NCI-H1436 treated with DMSO at 0.1 percent for 48 hours (cell line): ENCODE measurements at places on chromosomes 13 and 19.

DNA sequence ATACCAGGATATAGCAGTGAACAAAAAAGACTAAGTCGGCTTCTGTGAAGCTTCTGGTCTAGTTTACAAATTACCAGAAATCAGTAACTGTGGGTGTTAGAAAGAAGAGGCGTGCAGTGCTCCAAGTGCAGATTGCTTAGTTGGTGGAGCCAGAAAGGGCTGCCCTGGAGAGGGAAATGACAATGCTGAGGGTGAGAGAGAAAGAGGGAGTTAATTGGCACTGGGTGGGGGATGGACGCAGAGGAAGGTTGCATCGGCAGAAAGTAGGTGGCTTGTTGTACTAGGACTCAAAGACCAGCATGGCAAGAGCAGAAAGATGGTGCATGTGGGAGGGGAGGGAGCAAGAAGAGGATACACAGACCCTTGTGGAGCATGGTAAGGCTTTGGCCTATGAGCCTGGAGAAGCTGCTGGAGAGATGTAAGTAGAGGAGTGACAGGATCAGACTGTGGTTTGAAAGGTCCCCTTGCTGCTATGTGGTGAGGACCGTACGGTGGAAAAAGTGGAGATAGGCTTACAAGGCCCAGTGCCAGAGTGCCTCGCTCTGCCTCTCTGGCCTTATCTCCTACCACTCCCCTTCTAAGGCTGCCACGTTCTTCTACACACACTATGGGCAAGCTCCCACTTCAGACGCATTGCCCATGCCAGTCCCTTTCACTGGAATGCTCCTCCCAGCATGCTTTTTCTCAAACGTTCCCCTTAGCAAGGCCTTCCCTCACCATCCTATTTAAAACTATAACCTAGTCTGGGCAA lies 13.5 kb downstream of the SMG9 start:
- DNase-seq = no peak

DNA sequence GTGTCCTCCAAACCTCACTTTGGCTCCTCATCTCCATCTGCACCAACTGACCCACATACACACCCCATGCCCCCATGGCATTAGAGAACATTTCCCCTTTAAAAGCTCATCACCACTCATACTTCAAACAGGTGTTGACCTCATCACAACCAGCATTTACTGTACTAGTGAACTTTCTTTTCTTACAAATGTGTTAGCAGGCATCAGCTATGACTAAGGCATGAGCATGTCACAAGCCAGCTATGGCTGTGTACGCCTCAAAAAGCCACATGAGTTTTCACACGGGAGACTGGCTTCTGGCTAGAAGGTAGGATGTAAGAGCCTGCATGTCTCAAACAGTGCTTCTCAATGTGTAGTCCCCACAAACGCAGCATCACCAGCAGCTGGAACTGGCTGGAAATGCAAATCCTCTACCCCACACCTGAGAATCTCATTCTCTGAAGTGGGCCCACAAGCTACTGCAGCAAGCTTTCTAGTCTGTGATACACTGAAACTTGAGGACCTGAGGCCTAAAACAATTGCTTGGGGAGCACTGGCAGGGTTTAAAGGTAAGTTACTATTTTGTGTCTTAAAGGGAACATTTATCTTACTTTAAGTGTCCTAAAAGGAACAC lies 66.8 kb downstream of the TUBGCP3 start:
- no peak for DNase-seq

DNA sequence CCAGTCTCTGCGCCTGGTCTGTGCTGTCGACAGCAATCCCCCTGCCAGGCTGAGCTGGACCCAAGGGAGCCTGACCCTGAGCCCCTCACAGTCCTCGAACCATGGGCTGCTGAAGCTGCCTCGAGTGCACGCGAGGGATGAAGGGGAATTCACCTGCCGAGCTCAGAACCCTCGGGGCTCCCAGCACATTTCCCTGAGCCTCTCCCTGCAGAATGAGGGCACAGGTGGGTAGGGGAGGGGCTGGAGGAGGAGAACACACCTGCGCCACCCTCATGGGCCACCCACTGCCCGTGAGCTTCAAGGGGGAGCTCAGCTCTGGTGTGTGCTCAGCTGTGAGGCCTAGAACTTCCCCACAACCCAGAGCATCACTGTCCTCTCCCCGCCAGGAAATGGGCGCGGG lies 38.6 kb upstream of the CD33 start:
- DNase-seq = no peak

GRCh38 chr19:47096100-47096704 lies 17.4 kb downstream of the ZC3H4 start:
- no peak for DNase-seq

GRCh38 chr13:76440568-76440967 lies 445.6 kb downstream of the KCTD12 start:
- no peak for DNase-seq

GRCh38 chr13:113151745-113152690 lies 6.4 kb upstream of the PROZ start:
- no peak for DNase-seq

DNA sequence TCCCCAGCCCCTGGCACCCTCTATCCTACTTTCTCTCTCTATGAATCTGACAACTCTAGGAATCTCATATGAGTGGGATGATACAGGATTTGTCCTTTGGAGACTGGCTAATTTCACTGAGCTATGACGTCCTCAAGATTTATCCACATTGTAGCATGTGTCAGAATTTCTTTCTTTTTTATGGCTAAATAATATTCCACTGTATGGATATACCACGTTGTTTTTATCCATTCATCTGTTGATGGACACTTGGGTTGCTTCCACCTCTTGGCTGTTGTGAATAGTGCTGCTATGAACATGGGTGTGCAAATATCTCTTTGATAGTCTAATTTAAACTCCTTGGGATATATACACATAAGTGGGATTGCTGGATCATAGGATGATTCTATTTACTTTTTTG lies 24.0 kb upstream of the INSR start:
- DNase-seq = no peak

GRCh38 chr19:46601318-46602224 lies at the start of gene CALM3:
CALM3 (plus strand) TSS chr19:46601330; CDS start chr19:46601435, 105 bp downstream.
- no peak for DNase-seq

- DNase-seq = no peak
Observed at GRCh38 chr13:113903912-113904311, 40.0 kb upstream of the GAS6 start.

- no peak for DNase-seq
Observed at GRCh38 chr13:65330691-65331090, 1899.4 kb downstream of the PCDH9 start.

DNA sequence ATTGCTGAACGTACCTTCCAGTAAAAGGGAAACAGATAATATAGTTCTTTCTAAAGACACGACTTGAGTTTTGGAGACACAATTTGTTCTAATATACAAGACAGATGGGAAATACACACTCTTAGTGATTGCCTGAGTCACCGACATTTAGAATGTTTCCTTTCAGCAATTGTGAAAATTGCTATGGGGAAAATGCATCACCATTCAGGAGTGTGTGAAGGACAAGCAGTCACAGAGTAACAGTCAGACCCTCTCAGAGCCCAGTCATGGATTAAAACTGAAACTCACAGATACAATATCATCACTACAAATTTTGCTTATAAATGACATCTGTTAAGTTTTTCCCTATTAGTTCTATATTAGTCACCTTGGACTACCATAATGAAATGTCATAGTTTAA lies 286.1 kb downstream of the SPRY2 start:
- DNase-seq = no peak

- no peak for DNase-seq
Observed at GRCh38 chr13:20991741-20992520, 69.5 kb downstream of the LATS2 start.

- no peak for DNase-seq
Observed at GRCh38 chr13:41905600-41906254, 55.2 kb downstream of the VWA8 start.

- no peak for DNase-seq
Observed at GRCh38 chr19:8367327-8368001, 3.5 kb downstream of the ANGPTL4 start.

- no peak for DNase-seq
Observed at GRCh38 chr13:61277586-61278276, 137.9 kb downstream of the PCDH20 start.

GRCh38 chr13:89375839-89376238 lies 1704.7 kb downstream of the SLITRK5 start:
- no peak for DNase-seq

DNA sequence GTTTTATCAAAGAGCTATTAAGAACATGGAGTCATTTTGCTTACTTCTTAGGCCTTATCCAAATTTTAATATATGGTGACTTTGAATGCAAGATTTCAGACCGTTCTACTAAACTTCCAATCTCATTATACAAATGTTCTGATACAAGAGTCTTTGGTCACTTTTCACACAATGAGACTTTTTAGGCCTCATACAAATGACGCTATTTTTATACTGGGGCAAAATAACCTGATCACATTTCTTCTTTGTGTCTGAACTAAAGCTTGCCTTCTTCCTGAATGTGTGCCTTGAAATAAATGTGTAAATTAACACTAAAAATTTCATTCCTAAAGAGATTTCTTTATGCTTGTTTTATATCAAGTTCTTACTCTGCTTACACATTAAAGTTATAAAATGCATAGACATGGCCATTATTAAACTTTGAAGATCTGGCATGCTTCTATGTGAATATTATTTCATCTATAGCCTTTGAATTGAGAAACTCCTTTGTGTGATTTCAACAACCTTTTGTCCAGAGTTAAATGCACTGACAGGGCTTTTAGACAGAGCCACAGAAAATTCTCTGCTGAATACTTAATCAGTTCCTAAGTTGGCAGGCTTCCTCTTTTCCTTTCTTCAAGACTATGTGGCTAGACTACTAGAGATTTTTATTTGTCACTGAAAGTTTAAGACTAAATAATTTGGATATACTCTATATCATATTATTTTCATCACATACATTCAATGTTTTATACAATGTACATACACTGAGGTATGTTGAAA lies 86.1 kb downstream of the EDNRB start:
- DNase-seq = no peak

DNA sequence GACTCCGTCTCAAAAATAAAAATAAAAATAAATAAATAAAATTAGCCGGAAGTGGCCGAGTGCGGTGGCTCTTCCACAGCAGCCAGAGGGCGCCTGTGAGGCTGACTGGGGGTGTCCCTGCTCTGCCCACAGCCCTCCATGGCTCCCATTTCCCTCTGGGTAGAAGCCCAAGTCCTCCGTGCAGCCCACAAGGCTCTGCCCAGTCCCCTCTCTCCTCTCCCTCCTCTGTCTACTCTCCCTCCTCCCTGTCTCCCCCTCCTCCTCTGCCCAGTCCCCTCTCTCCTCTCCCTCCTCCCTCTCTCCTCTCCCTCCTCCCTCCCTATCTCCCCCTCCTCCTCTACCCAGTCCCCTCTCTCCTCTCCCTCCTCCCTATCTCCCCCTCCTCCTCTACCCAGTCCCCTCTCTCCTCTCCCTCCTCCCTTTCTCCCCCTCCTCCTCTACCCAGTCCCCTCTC lies 20.4 kb downstream of the MISP start:
- DNase-seq = no peak

GRCh38 chr13:46122304-46122703 lies 17.5 kb upstream of the CPB2 start:
- DNase-seq = no peak

DNA sequence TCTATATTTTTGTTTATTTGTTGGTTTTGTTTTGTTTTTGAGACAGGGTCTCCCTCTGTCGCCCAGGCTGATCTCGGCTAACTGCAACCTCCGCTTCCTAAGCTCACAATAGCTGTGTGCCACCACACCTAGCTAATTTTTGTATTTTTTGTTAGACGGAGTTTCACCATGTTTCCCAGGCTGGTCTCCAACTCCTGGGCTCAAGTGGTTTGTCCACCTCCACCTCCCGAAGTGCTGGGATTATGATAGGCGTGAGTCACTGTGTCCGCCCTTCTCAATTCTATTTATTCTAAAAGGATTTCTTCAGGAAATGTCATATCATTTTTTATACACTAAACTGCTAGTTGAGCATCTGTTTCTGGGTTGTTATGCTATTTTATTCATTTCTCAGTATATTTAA lies 1206.0 kb downstream of the OLFM4 start:
- no peak for DNase-seq

GRCh38 chr13:113618455-113618854 lies 33.9 kb downstream of the TFDP1 start:
- DNase-seq = no peak

- DNase-seq = no peak
Observed at GRCh38 chr13:45255247-45255987, 54.6 kb upstream of the KCTD4 start.
